ENCODE measurements at places on chromosomes 13 and 19. TPM values are rescaled to one million over a fixed set of nuclear protein-coding genes. Genes with fewer than 3 reads are reported as not detected.
A peak's percentile ranks its signal among the peaks of the same experiment; 100 is the strongest.

DNA sequence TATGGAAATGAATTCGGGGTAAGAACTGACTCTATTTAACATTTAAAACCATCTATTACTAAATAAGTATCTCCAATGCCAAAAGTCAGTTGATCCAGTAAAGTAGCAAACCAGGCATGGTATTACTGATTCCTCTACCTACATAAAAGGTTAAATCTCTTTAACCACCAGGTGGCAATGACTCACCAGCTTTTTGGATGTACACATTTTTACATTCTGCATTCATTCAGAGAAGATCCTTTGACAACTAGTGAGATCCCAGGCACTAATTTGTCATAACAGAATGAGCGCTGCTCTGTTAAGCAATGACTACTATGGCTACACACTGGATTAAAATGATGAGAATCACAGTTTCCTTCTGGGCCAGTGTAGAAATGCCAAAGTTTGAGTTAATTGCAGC lies 329.8 kb upstream of the GPC6 start:
- H3K27me3 ChIP-seq = no peaks in the 10 kb centered on the region
- no peak for DNase-seq
- no peak overlapping the region for H3K27ac ChIP-seq

DNA sequence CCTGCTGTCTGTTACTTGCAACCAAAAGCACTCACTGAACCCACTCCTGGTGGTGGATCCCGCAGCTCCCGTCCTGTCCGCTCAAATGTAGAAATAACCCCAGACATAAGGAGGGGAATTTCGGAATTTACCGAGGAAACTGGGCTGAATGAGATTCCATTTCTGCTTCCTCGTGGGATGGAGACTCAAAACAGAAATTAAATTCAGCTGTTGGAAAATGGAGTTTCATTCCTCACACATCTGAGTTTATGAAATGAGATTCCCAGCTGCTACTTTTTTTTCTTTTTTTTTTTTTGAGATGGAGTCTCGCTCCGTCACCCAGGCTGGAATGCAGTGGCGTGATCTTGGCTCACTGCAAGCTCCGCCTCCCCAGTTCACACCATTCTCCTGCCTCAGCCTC lies 44.3 kb downstream of the COLGALT1 start:
- peaks cover 4% of the 10 kb centered on the region for H3K27me3 ChIP-seq
- DNase-seq = no peak

DNA sequence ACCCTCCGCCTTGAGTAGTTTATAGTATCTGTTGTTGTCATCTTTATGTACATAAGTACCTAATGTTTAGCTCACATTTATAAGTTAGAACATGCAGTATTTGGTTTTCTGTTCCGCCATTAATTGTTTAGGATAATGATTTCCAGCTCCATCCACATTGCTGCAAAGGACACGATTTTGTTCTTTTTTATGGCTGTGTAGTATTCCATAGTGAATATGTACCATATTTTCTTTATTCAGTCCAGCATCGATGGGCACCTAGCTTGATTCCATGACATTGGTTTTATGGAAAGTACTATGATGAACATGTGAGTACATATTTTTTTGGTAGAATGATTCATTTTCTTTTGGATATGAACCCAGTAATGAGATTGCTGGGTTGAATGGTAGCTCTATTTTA lies 174.4 kb upstream of the SPRY2 start:
- DNase-seq = no peak
- H3K27ac ChIP-seq = no peak overlapping the region
- no peaks in the 10 kb centered on the region for H3K36me3 ChIP-seq
- no peaks in the 10 kb centered on the region for H3K4me1 ChIP-seq
- no peaks in the 10 kb centered on the region for H3K27me3 ChIP-seq

DNA sequence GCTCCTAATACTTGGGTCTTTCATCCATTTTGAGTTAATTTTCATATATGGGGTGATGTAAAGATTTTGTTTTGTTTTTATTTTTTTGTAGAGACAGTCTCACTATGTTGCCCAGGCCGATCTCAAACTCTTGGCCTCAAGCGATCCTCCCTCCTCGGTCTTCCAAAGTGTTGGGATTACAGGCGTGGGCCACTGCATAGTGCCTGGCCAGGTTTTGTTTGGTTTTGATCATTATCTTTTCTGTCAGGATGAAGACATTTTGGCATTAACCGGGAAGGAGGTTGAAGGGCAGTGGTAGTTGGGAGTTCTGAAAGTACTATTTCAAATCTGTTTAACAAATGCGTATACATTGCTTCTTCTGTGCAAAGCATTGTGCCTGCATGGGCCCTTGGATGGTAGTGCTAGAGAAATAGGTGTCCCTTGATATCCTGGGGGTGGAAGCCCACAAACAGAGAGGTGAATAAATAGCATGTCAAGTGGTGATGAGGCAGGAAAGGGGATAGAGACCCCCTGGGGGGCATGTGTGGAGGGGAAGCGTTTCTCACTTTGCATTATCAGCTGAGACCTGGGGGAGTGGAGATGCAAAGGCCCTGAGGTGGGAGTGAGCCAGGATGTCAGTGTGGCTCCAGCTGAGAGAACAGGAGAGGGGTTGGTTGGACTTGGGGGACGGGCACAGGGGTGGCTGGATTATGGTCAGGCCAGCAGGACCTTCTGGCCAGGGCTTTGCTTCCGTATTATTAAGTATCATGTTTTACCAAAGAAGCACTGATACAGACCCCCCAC lies 41.4 kb downstream of the GATAD2A start:
- no peak overlapping the region for H3K27ac ChIP-seq
- DNase-seq = no peak
- H3K4me1 ChIP-seq = no peaks in the 10 kb centered on the region
- no peaks in the 10 kb centered on the region for H3K36me3 ChIP-seq

- H3K4me3 ChIP-seq = no peak overlapping the region
- H3K27ac ChIP-seq = no peak overlapping the region
- no peak for DNase-seq
- H3K36me3 ChIP-seq = no peaks in the 10 kb centered on the region
Observed at GRCh38 chr13:113861433-113862030, 2.3 kb downstream of the GAS6 start.

DNA sequence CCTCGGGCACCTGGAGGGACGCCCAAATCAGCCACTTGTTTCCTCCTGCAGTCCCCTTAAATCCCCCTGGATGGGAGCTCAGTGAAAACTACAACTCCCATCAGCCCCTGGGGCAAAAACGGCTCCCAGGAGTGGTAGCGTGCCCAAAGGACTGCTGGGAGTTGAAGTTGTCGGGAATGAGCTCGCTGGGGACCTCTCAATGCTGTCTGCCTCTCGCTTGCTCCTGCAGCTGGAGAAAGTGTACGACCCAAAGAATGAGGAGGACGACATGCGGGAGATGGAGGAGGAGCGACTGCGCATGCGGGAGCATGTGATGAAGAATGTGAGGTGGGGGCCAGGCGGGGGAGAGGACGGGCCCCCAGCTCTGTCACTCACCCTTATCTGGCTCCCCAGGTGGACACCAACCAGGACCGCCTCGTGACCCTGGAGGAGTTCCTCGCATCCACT lies 14.7 kb upstream of the DHDH start:
- DNase-seq = no peak
- no peaks in the 10 kb centered on the region for H3K4me1 ChIP-seq
- H3K27ac ChIP-seq = no peak overlapping the region
- H3K27me3 ChIP-seq = no peaks in the 10 kb centered on the region
- H3K36me3 ChIP-seq = no peaks in the 10 kb centered on the region

DNA sequence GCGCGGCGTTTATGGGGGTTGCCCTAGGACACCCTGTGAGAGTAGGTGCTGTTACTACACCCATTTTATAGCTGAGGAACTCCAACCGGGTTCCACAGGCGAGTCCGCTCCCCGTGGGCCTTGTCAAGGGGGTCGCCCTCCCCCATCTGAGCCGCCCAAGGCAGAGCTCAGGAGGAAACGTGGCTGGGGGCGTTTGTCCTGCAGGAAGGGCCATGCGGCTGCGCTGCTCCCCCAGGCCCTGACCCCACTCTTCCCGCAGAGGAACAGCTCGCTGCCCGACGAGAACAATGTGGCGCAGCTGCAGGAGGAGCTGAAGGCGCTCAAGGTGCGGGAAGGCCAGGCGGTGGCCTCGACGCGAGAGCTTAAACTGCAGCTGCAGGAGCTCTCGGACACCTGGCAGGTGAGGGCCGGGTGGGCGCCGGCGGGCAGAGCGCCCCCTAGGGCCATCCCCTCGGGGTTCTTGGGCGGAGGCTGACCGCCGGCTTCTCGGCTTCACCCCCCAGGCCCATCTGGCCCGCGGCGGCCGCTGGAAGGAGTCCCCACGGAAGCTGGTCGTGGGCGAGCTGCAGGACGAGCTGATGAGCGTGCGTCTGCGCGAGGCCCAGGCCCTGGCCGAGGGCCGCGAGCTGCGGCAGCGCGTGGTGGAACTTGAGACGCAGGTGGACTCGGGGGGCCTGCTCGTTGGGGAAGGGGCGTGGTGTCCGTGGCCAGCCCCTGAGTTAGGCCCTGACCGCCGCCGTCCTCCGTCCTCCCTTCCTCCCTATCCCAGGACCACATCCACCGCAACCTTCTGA lies 12.4 kb downstream of the PRR36 start:
- H3K36me3 ChIP-seq = no peaks in the 10 kb centered on the region
- no peak overlapping the region for H3K27ac ChIP-seq
- DNase-seq = no peak
- H3K4me3 ChIP-seq = peak overlapping the region; percentile 3

DNA sequence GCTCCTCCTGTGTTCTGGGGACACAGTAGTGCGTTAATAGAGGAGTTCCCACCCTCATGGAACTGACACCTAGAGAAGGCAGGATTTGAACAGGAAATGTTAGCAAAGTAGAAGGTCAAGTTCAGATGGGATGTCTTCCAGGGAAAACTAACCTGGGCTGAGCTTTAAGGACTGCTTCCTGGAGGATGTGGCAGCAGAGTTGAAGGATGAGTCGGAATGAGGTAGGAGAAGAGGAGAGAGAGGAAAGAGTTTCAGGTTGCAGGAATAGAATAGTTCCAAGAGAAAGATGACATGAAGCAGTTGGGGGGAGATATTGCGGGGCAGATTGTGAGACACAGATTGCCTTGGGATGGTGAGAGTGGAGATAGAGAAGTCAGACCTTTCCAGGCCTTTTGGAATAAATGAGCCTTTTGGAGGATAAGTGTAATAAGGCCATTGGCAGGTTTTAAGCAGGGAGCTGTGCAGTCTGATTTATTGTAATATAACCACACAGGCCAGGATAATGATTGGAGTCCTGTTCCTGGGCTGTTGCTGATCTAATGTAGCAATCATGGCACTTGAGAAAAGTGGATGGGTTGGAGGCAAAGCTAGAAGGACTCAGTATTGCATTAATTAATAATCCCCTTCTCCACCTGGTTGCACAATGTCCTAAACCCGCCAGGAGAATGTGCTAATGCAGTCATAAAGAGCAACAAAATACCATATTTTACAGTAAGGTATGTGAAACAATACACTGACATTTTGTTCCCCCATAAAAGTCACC lies 205.4 kb downstream of the SHISA2 start:
- no peaks in the 10 kb centered on the region for H3K27me3 ChIP-seq
- no peak for DNase-seq
- no peak overlapping the region for H3K4me3 ChIP-seq
- no peaks in the 10 kb centered on the region for H3K4me1 ChIP-seq
- H3K36me3 ChIP-seq = no peaks in the 10 kb centered on the region

GRCh38 chr19:1882089-1882785 lies 3.1 kb downstream of the ABHD17A start:
- H3K4me1 ChIP-seq = peaks cover 17% of the 10 kb centered on the region
- no peak for DNase-seq
- no peak overlapping the region for H3K27ac ChIP-seq
- H3K27me3 ChIP-seq = no peaks in the 10 kb centered on the region

The TINCR gene
- 6.7 TPM for total RNA-seq

The MAB21L1 gene
- total RNA-seq = 3.1 TPM

The ZNF547 gene
- 8.2 TPM for total RNA-seq
